LHCN-M2 (cell line): ENCODE measurements at places on chromosomes 3 and 15. TPM values are rescaled to one million over a fixed set of nuclear protein-coding genes. Genes with fewer than 3 reads are reported as not detected.

BNC1 gene
- total RNA-seq, result 11.5 and 13.8 TPM in 2 replicates

MESP1 gene
- 0.17 TPM in 1 of 2 replicates, not detected in the other for total RNA-seq

DNA sequence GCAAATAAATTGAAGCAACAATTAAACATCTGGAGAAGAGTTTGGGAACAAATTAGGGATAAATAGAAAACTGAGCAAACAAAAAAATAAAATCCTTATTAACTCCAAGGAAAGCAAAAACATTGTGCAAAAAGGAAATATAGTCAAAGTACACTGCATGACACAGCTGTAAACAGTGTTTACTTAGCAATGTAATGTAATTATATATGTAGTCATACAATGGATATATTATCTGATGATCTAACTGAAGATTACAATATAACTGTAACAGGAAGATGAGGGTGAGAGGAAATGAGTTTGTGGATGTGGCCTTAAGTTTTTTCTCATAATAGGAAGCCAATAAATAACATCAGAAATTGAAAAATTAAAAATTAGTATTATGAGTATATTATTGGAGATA, 42.5 kb downstream of the SCN10A start:
- no peak for DNase-seq

DNA sequence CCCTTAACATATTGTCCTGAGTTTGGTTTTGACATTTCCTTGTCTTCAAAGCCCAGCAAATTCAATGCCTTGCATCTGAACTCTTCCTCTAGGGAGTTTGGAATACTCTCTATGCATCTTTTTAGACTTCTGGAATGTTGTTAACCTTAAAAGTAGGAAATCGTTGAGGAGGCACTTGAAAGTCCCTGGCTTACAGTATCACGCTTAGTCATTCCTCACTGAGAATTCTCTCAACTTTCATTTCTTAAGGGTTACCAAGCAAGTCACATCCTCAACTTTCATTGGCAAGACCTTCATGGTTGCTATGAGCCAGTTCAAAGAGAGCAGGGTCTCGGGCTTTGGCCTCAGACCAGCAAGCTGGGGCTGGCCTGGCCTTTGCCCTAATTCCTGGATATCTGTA, 89.9 kb downstream of the ASB7 start:
- DNase-seq, result no peak

DNA sequence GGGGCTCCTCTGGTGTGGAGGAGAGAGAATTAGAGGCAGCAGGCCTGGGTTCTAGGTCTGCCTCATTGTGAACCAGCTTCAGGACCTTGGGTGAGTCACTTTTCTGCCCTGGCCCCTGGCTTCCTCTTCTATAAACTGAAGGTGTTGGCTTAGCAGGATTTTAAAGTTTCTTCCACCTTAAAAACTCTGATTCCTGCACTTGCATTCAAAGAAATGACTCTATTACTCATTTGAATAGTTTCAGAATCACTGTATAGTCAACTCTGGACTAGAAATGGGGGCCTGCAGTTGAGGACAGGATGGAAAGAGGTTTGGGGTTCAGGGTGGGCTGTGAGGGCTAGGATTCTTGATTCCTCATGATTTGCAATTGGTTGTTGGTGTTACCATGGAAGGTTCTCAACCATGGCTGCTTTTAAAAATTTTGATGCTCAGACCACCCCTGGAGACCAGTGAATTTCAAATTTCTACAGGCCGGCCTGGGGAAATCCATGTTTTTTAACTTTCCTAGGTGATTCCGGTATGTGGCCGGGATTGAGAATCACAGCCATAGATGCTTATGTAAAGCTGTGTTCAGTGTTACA, 19.9 kb downstream of the SMAD3 start:
- DNase-seq, result no peak

DNA sequence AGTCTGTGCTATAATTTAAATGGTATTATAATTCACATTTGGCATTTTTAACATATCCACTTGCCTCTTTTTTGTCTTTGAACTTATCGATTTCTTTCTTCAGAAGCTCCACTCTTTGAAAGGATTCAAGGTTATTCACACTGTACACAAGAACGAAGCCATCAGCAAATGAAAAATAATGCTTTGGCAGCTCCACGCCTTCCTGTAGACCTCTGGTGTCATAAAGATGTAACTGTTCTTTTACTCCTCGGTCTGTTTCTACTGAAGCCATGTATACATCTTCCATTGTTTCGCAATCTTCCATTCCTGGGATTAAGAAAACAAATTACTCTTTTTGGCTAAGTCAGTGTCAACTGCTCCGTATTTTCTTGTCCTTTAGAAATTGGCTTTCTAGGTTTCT, 16.0 kb downstream of the NKIRAS1 start:
- DNase-seq, result peak; percentile 14

DNA sequence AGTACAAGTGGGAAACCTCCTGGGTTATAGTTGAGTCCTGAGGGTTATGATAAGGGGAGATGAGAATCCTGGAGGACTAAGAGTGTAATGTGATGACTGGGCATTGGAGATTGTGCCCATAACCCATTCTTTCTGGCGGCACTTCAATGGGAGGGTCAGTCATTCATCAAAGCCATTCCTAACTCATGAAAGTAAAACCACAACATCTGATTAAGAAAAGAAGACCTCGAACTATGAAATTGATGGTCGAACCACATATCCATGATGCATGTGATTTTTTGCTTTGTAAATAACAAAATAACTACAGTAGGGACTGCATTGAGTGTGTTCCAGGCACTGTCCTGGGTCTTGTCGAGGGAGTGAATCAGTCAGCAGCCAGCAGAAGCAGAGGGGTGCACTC, 215.1 kb downstream of the SHQ1 start:
- DNase-seq, result peak; percentile 32

IRAK2 gene
- 5.9 and 7.6 TPM in 2 replicates for total RNA-seq

CCDC71 gene
- 43.7 and 44.3 TPM in 2 replicates for total RNA-seq

GRCh38 chr3:57007521-57008460, 52.7 kb upstream of the SPATA12 start:
- DNase-seq, result peak; percentile 93

SLC22A13 gene
- 0.29 and 1.2 TPM in 2 replicates for total RNA-seq

CLDN1 gene
- total RNA-seq, result 0.06 TPM in 1 of 2 replicates, not detected in the other

DNA sequence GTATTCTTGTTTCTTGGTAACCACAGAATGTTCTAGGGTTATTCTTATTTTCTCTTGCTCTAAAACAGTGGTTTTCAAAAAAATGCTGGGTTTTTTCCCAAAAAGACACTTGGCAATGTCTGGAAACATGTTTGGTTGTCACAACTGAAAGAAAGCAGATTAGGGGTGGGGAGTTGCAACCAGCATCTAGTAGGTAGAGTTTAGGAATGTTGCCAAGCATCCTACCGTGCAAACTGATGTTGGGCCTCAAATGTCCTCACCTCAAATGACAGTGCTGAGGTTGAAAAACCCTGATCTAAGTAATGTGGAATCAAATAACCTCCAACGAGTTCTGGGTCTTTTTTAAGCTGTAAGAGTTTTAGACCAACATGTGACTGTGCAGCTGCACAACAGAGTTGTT, 270.5 kb upstream of the STT3B start:
- DNase-seq, result peak; percentile 10

GRCh38 chr15:29674661-29675533, 147.4 kb downstream of the TJP1 start:
- DNase-seq, result no peak

DNA sequence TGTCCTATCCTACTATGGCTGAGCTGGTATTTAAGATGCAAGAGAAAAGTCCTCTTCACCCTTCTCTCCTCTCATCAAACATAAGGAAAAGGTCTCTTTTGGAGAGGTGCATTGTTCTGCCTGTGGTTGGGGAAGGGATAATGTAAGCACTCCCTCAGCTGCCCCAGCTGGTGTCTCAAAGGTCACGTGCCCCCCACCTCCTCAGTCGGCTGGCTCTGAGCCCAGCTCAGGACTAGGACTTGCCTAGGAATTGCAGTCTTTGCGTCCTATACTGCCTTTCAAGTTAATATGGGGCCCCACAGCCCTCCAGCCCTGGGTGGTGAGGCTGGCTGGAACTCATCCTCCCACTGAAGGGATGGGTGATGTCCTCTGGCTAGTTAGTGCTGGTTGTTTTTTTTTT, 29.7 kb downstream of the OR4F15 start:
- no peak for DNase-seq

DNA sequence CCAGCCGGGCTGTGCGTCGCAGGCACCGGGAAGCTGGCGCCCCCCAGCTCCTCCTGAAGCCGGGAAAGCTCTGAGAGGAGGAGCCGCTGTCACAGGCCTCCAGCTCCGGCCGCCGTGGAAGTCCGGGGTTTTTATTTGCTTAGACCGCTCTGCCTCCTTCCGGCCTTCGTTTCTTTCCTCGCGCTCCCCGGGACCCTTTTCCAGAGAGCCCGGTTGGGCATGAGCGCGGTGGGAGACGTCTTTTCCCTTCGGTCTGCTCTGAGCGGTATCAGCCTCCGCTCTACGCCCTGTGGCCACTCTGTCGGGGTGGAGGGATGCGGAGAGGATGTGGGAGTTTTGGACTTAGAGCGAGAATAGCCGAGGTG, 559 bp downstream of the SENP5 start:
- DNase-seq, result peak; percentile 18

- no peak for DNase-seq
These were observed 364.9 kb upstream of the MCTP2 start for GRCh38 chr15:93866476-93866875.

- peak; percentile 85 for DNase-seq
These were observed at the start of gene SLC9A9 for GRCh38 chr3:143847787-143848631. Gene SLC9A9, minus strand, starts transcription at chr3:143848468. Its CDS starts 146 bp downstream, at chr3:143848322.

DNA sequence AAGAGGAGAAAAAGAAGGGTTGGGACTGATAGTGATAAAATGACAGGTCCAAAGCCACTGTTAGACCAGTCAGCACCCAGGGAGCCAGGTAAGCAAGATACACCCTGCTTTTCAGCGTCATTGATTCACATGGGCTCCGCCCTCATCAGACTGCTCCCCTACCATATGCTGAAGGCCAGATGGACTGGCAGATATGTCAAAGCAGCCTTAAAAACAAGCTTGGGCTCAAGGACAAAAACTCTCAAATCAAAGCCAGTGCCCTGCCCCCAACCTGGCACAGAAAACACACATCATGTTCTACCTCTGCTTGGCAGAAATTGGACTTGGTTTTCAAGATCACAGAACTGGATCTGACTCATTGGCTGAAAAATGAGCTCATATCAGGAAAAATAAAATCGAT, 33.4 kb downstream of the SH3BP5 start:
- DNase-seq, result no peak

DNA sequence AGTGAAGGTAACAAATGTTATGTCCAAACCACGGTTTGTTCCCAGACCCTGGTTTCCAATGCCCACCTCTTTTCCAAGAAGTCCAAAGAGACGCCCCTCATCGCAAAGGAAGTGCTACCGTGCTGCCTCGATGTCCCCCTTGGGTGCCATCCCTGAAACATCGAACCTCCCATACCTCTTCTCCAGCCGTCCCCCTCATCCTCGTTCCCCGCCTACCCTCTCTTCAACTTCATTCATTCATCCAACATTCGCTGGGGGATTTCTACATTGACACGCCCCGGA, 467 bp downstream of the TIPIN start:
- no peak for DNase-seq

- DNase-seq, result no peak
These were observed 658.0 kb upstream of the DPPA4 start for GRCh38 chr3:109995377-109995776.

- no peak for DNase-seq
These were observed 4.2 kb upstream of the TATDN2 start for GRCh38 chr3:10244009-10244408.

GRCh38 chr3:104245981-104246380, 1120.7 kb upstream of the ALCAM start:
- no peak for DNase-seq

SOX14 gene
- total RNA-seq, result not detected in 2 replicates

DNA sequence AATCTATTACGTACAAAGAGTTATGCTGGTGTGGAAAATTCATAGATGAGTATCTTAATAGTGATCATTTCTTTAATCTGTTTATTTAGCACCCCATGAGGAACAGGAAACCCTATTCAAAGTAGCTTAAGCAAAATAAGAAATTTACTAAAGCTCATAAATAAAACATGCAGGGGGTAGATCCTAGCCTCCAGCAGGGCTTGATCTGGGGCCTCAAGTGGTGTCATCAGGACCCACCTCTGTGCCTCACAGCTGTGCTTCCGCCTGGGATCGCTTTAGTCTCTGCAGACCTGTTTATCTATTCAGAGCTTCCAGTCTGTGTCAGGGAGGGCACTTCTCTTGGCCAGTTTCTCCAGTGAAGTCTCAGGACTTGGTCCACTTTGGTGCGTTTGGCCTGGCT, 171.0 kb upstream of the SLC24A5 start:
- DNase-seq, result no peak

- DNase-seq, result no peak
These were observed 110.0 kb downstream of the TMCC1 start for GRCh38 chr3:129783470-129783869.

DNA sequence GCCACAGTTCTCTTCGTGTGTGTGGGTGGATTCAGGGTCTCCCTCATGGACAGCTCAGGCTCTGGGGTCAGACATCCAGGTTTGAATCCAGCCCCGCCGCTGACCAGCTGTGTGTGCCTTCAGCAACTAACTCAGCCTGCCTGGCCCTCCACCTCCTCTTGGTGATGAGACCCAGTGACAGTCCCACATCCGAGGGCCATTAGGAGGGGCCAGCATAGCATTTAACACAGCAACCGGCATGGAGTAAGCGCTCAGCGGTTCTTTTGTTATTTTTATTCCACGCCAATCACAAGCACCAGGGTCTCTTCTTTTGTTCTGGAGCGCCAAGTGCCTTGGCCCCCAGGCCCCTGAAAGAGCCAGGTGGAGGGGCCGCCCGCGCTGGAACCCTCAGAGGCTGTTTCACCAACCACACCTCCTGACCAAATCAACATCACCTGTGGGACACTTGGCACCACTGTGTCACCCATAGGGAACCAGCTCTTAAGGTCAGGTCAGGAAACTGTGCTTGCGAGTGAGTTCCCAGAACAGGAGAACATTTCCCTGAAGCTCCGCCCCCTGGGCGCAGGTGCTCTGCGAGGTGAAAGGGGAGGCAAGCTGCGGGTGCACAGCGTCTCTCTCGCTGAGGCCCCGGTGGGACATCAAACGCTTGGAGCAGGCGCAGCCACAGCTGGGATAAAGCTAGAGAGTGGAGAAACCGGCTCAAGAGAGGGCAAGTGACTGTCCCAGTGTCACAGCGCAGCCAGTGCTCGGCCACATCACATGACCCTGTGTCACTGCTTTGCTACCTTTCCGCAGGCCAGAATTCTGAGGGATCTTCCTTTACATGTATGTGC, 311.3 kb downstream of the UACA start:
- no peak for DNase-seq

DNA sequence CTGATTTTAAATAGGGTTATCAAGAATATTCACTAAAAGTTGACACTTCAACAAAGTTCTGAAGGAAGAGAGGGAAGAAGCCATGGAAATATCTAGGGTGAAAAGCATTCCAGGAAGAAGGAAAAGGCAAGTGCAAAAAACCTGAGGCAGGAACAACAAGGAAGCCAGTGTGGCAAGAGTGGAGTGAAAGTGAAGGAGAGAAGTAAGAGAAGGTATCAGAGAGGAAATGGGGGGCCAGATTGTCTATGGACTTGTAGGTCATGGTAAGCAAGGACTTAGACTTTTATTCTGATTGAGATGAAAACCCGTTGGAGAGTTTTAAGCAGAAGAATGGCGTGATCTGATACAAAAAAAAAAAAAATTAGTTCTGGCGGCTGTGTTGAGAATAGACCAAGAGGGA, 18.5 kb upstream of the ZNF609 start:
- no peak for DNase-seq
